ENCODE measurements at places on chromosomes 11 and 22. TPM values are rescaled to one million over a fixed set of nuclear protein-coding genes. Genes with fewer than 3 reads are reported as not detected.

Gene USP2
- 14.4 TPM for total RNA-seq

Gene MUC5AC
- 0.25 TPM for total RNA-seq

- no peak for DNase-seq
Observed at GRCh38 chr11:100637706-100638105, 49.4 kb upstream of the ARHGAP42 start.

DNA sequence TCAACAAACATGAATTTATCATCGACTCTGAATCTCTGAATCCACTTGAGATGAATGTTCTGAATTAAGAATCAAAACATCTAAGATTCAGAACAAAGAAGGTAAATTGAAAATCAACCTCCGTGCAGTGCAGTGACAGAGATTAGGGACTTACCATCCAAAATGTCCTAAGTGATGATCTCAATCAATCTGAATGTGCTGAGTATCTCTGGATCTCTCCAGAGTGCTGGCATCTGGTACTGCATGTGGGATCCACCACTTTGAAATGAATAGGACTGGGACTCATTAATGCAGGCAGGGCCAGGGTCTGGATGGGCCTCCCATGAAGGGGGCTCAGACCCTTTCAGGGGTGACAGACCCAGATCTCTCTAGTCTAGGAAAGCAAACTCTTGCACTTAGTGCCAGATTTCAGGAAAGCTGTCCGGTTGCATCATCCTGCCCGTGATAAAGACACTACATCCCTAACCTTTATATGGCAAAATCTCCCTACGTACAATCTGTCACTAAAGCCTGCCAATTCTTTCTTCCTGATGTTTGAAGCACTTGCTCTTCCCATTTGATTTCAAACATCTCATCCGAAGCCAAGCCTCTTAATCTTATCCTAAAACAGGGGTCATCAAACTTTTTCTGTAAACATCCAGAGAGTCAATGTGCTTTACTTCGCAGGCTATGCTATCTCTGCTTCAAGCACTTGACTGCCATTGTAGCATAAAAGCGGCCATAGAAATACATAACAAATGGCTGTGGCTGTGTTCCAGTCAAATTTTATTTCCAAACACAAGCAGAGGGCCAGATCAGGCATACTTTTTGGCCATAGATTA, 263.3 kb downstream of the LARGE1 start:
- no peak for DNase-seq

Gene LRRC4C
- total RNA-seq, result not detected

DNA sequence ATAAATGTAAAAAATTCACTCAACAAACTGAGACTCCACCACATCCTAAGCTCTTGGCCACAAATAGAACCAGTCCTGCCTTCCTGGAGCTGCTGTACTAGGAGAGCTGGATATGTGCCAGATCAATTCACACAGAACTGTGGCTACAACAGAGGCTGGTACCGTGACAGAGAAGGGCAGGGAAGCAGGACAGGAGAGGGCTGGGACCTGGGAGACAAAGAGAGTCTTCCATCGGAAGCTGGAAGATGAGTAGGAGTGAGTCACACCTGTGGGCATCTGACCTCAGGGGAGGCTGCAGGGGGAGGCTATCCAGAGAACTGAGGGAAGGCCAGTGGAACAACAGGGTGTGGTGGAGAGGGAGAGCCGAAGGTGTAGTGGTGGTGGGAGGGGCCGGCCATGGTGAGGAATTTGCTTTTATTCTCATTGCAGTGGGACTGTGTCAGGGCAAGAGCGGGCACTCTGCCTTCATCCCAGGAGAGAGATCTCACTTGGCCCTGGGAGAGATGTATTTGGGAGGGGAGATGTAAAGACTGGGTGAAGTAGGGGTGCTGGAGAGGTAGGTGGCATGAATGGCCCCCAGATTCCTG, 1.9 kb upstream of the LTBP3 start:
- DNase-seq, result no peak
